ENCODE measurements at places on chromosomes 4 and X.

DNA sequence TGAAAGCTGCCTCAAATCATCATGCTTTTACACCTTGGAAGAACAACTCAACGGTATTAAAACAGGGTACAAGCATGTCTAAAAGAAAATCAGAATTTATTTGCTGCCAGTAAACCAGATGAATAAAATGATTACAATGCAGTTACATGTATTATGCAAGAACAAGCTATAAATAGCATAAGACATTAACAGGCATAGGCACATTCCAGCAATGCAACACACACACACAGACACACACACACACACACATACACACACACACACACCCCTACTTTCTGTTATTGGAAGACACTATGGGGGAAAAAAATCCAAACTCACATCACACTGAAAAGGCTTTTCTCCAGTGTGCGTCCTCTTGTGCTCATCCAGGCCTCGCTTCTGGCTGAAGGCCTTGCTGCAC, 212.5 kb downstream of the PRDM5 start:
- DNase-seq = no peak

GRCh38 chr4:128630871-128631270, 178.6 kb upstream of the JADE1 start:
- no peak for DNase-seq

DNA sequence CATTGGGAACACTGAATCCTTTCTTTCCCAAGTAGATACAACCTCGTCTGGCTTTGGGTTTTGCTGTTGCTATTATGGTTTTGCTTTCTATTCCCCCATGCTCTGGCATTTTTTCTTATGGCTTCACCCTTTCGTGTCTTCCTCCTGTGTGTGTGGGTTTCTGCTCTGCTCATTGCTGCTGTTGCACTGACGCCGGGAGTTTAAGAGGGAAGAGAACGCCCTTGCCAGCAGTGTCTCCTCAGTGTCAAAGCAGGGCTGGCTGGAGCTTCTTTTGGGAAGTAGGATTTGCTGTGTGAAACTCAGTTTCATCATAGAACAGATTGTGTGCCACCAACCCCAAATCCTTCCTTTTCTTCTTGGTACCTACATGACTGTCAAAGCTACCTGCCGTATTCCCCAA, 63.7 kb downstream of the CLDN22 start:
- no peak for DNase-seq

DNA sequence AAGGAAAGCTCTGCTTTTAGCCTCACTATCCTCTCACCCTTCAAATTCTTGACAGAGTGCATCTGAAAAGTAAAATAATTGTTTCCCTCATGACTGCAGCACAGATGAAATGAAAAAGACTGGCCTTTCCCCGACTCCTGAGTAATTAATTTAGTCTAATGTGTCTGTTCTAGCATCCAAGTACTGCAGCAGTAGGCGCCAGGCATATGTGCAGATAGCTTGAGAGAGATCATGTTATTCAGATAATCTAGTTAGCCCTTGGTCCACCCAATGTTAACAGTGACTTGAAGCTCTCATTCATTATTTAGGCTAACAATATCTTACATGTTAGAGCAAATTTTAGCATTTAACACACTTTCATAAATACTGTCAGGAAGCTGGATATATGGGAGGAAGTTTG, 54.0 kb downstream of the MAP9 start:
- no peak for DNase-seq

DNA sequence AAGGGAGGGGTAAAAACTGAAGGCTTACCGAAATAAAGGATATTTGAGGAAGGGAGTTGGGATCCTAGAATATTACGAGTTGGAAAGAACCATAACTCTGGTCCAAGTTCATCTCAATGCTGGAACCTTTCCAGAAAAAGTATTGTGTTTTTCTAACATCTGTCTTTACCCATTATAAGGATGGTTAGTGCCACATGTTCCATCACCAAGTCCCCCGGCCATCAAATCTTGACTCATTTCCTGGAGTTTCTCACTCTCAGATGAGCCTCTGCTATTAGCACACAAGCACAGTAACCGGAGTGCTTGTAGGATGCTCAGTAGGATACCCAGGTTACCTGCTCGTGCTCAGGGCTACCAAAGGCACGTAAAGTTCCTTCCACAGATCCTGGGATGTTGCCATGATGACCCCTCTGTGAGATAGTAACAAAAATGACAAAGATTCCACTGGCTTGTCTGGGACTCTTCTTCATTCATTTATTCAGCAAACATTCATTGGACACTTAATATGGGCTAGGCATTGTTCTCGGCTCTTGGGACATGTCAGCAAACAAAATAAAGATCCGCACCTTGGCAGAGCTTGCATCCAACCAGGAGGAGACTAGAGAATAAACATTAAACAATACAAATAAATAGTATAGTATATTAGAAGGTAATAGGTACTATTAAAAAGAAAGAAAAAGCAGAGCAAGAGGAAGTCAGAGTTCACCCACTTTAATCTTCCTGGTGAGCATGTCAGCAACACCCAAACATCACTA, 36.3 kb downstream of the PKD2 start:
- DNase-seq = no peak

- no peak for DNase-seq
Measured at GRCh38 chr4:169175476-169175875, 95.3 kb downstream of the SH3RF1 start.

- no peak for DNase-seq
Measured at GRCh38 chr4:121096191-121096590, 23.9 kb upstream of the NDNF start.

All from left colon (tissue), 2 donors.